ENCODE measurements at places on chromosomes 1 and 21.

DNA sequence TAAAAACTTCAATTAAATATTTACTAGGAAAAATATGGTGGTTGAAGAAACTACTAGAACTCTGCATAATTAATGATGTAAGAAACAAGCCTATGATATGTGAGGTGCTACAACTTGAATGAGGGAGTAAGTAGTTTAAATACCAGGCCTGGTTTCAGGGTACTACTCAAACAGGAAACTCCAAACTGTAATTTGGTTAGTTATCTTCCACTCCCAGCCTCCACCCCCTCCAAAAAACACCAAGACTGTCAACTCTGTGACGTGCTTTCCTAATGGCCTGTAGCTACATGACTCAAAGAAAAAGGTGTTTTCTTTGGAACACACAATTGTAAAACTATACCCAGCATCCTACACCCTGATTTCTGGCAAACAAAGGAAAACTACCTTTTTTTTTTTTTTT is 55.9 kb upstream of the RCC1 start:
- peak; percentile 43 for DNase-seq

- no peak for DNase-seq
Measured at GRCh38 chr1:150961756-150962155, 12.9 kb downstream of the CERS2 start.

DNA sequence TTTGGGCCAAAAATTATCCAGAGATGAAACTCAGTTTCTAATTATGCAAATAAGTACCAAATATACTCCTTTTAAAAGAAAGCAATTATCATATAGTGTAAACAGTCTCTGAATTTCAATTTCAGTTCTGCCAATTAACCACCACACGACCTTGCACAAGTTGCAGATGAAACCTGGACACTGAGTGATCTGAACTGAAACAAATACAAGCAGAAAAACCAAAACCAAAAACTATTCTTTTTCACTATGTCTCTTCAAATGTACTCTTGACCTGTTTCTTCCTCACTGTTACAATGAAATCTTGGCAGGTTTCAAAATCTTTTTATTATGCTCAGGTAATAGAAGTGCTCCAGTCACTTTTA is 79.2 kb downstream of the TYW3 start:
- DNase-seq = no peak

GRCh38 chr1:205061665-205062069 is 18.7 kb downstream of the CNTN2 start:
- DNase-seq = peak; percentile 74

GRCh38 chr1:56782773-56783172 is 36.4 kb downstream of the FYB2 start:
- no peak for DNase-seq

- DNase-seq = no peak
Measured at GRCh38 chr1:247079141-247079874, 697 bp upstream of the ZNF670 start.

DNA sequence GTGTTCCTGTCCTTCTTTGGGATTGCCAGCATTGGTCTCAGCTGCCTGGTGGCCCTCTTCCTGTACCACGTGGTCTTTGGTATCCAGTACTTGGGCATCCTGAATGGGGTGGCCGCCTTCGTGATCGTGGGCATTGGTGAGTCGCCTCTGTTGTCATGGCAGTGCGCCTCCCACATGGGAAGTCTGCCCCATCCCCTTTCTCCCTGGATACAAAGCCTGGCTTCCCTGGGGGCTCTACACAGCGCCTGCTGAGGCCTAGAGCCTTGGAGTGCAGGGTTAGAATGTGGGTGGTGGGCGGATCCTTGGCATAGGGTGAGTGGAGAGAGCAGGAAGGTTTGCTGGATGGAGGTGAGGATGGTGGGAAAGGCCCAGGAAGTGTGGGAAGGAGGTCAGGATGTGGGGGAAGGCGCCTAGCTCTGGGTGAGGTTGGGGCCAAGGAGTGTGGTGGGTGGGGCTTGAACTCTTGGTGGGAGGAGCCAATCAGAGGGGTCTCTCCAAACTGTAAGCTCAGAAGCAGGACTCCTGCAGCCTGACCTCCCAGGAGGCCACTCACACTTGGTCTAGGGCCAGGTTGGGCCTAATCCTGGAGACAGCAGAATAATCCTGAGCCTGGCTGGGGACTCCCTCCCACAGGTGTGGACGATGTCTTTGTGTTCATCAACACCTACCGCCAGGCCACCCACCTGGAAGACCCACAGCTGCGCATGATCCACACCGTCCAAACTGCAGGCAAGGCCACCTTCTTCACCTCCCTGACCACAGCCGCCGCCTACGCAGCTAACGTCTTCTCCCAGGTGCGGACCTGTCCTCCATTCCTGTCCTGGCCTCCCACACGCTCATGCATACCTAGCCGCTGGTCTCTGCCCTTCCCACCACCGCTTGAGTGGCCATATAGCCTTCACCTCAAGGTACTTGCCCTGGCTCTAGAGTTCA is 36.7 kb downstream of the DISP3 start:
- DNase-seq = no peak

DNA sequence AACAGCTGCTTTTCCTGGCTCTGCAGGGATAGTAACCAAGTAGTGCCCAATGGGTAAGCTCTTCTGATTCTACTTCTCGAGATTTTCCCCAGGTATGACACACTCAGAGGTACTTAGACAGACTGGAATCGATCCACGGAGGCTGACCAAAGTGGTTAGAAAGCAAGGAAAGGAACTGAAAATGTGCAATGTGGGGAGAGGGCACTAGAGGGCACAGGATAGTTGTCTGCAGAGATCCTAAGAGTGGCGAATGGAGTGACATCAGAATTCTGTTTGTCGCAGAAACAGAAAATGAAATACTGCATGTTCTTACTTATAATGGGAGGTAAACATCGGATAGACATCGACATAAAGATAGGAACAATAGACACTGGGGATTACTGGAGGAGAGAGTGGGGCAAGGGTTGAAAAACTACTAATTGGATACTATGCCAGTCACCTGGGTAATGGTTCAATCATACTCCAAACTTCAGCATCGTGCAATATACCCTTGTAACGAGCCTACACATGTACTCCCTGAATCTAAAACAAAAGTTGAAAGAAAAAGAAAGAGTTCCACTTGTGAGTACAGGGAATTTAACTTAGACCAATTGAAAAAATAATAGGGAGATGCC is 23.3 kb downstream of the CYP2J2 start:
- no peak for DNase-seq

DNA sequence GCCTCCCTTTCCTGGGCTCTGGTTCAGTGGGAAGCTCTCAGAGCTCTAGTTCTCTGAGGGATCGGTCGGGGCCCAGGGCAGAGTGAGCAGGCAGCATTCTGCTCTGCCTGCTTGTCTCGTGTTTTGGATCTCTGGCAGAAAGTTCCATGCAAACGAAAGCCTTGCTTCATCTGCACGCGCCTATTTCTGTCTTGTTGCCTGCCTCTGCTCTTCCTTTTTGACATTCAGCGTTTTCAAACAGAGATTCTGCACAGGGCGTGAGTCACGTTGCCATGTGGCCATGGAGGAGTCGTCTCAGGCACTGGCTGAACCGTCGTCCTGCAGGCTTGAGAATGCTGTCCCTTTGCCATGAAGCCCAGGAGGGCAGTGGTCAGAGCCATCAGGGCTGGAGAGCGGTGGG is 20.3 kb downstream of the AJAP1 start:
- no peak for DNase-seq

GRCh38 chr1:164651351-164651951 is 92.5 kb downstream of the PBX1 start:
- DNase-seq = no peak

- no peak for DNase-seq
Measured at GRCh38 chr1:76585980-76586674, 281.2 kb upstream of the ST6GALNAC5 start.

DNA sequence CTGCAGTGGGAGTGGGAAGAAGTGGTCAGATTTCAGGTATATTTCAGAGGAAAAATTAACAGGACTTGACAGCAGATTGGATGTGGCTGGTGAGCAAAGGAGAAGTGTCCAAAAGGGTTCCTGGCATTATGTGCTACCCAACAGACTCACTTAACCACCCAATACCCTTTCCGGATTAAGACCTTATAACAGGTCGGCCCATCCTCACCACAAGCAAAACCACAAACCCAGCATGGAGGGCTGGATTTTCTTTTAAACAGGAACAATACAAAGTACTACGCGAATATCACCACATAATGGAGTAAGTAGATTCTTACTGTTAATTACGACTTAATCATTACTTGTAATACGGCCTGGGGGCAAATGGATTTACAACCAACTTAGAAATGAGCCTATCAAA is 59.2 kb downstream of the WDR64 start:
- no peak for DNase-seq
